Peyer's patch (tissue), 4 donors: ENCODE measurements at places on chromosomes 16 and 17.

DNA sequence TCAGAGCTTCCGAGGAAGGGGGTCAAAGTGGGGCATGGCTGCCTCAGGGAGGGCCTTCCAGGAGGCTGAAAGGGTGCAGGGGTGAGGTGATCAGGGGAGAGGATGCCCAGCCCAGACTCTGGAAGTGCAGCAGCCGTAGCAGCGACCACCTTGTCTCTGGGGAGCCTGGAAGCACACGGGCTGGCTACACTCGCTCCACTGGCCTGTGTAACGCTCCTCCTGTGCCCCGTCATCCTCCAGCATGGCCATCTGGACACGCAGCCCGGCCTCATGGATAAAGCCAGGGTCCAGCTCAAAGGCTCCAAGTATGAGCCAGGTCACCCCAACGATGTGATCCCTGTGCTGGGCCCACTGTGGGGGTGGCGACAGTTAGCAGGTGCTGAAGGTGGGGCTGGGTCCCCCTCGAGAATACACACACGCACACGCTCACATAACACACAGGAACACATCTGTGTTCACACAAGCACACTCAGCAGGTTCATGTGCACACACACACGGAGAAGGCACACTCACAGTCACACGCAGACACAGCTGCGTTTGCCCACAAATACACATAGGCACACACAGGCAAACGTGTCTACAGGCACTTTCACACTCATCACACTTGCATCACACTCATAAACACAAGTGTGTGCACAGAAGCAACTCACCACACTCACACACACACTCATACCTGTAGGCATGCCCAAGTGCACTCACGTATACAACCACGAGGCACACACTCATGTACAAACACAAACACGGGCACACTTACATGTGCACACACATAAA, 19.3 kb downstream of the POLR3K start:
- DNase-seq: no peak

DNA sequence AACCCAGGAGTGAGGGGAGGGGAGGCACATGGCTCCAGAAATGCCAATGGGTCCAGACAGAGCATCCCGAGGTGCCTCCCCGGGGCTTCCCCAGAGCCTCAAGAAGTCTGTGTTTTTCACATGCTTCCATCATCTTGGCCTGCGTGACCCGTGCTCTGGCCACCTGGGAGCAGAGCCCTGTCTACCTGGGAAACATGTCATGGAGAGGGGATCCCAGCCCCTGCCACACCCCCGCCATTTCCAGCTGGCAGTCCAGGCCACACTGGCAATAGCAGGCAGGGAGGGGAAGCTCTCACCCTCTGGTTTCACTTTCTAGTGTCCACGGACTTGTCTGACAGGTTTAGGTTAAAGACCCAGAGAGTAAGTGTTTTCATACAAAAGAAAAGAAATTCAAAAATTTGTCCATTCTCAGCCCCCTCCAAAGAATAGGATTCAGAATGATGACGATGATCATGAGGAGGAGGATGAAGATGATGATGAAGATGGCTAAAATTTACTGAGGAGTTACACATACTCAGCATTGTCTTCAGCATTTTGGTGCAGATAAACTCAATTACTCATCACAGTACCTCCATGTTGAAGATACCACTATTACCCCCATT, 9.0 kb downstream of the SMIM5 start:
- DNase-seq: no peak

- no peak for DNase-seq
Observed at GRCh38 chr16:9798952-9799580, 383.2 kb downstream of the GRIN2A start.

GRCh38 chr16:63720848-63721247, 1401.0 kb downstream of the CDH11 start:
- DNase-seq: no peak

DNA sequence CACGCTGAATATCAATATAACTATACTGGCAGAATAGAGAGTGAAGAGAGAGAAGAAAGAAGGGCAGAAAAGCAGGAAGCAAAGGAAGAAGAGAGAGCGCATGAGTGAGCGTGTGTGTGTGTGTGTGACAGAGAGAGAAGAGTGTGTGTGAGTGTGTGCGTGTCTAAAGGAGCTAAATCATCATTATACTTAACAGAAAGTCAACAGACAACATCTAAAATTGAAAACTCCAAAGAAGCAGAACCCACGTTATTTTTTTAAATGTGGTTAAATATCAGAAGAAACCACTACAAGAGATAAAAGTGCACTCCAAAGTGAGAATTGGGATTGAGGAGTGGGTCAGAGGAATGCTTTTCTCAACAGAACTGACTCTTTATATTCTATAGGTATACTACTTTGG, 77.2 kb downstream of the BRIP1 start:
- no peak for DNase-seq

DNA sequence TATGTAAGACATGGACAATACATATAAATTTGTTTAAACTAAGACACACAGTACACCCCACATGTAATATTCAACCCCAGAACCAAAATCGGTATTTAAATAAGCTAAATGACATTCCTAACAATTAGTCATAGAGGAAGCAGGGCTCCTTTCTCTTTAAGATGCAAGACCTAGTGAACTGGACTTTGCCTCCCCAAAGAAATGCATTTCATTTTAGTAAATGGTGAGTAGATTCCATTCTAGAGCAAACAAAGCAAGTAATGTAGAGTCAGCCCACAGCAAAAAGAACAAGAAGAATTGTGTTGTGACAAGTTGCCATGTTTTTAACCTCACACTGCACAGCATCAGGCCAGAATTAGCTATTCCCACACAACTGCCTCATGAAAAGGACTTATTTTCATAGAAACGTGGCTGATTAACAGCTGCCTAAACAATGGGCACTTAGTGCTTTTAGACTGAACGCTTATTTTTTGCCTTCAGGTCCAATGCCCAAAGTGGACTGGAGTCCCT, 14.4 kb downstream of the DNAJC7 start:
- no peak for DNase-seq

GRCh38 chr17:13475574-13476223, 126.0 kb downstream of the HS3ST3A1 start:
- no peak for DNase-seq

DNA sequence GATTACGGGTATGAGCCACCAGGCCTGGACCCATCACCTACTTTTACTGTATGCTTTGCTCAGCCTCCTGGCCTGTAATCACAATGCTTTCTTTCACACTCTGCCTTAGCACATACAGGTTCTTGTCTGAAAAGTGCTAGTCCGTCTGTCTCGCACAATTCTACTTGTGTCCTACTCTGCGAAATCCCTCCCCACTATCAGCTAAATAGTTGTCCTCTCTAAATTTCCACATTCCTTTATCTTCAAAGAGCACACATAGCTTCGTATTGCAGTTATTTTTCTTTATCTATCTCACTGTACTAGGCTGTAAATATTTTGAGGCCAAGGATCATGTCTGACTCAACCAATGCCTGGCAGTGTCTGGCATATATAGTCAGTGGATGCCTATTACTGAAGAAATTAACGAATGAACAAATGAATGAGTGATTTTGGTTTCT, 38.5 kb upstream of the ETV4 start:
- DNase-seq: no peak

- no peak for DNase-seq
Observed at GRCh38 chr17:37769050-37769449, 24.2 kb upstream of the HNF1B start.

DNA sequence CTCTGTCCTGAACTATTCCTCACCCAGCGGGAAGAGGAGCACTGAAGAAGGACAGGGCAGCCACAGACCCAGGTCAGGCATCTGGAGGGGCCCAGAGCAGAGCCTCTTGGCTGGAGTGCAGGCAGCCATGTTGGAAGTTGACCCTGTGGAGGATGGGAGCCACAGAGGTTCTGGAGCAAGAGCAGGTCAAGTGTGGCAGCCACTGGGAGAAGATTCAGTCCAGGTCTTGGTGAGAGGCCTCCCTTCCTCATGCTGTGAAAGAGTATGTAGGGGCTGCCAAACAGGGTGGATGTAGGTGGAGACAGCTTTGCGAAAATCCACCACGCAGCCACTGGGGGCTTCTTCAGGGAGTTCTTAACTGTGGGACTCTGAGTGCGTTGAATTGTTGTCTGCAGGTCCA, 590 bp upstream of the CD79B start:
- no peak for DNase-seq

- DNase-seq: no peak
Observed at GRCh38 chr16:79286646-79287423, 313.7 kb downstream of the MAF start.

DNA sequence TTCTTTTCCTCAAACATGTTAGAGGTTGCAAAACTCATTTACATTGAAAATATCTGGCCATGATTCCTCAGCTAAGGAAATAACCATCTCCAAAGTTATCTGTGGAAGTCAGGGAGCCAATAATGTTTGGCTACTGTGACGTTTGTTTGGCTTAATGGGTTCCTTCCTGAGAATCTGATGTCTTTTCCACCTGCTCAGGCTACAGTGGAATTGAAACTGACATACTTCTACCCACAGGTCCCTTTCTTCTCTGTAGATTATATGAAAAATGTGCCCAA, 221.1 kb upstream of the XYLT1 start:
- no peak for DNase-seq

DNA sequence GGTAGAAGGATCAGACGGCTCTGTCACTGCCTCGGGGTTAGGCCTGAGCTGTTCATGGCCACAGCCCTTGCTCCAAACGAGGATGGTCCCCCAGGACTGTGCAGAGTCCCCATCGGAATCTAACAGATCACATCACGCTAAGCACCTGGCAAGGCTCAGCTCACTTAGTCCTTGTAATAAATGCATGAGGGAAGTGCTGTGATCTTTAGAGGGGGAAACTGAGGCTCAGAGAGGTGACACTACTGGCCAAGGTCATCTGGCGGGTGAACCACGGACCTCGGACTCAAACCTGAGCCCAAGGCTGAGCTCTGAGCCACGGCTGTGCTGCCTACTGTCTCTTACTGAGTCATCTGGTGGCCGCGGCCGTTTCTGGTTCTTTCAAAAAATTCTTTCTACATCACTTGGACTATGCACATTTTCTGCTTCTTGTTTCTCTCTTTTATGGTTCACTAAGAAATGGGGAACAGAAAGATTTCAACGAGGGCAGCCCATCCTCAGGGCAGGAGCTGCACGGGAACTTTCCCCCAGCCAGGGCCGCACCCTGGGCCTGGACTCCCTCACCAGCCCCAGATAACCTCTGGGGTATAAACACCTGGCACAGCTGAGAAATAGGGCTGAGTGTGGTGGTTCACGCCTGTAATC, 55.6 kb downstream of the COTL1 start:
- no peak for DNase-seq

DNA sequence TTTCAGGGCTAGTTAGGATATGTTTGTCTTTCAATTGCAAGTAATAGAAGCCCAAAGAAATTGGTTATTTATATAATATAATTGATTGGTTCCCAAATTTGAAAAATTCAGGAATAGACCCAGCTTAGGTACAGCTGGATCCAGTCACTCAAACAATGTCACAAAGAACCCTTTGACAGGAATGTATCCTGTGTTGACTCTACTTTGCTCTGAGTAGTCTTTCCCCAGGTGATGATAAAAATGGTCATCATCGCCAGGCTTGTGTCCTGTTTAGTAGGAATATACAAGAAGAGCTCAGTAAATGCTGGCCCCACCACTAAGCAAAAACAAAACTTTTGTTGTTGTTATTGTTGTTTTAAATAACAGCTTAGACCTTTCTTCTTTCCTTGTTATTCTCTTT, 35.0 kb downstream of the MAPT start:
- DNase-seq: no peak

GRCh38 chr17:72455562-72455961, 334.7 kb downstream of the SOX9 start:
- peak; percentile 49 for DNase-seq

DNA sequence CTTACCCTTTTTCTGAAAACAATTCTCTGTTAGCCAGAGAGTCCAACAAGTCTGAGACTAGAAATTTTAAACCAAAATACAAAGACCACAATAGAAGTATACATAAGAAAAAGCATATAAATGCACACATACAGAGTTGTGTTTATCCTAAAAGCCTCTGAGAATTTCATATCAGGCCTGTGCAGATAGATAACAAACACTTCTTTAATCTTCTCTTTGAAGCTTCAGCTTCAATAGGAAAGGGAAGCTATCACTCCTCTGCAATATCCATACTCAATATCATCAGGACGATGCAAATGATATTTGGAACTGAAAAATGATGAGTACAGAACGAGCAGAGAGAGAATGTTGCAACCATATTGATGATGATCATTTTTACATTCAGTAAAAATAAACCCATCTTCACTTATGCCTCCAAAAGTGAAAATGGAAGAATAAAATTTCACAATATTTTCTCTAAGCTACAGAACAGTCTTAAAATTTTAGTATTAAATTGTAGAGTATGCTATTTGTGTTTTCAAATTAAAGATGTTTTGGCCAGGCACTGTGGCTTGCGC, 61.6 kb downstream of the SKAP1 start:
- no peak for DNase-seq

DNA sequence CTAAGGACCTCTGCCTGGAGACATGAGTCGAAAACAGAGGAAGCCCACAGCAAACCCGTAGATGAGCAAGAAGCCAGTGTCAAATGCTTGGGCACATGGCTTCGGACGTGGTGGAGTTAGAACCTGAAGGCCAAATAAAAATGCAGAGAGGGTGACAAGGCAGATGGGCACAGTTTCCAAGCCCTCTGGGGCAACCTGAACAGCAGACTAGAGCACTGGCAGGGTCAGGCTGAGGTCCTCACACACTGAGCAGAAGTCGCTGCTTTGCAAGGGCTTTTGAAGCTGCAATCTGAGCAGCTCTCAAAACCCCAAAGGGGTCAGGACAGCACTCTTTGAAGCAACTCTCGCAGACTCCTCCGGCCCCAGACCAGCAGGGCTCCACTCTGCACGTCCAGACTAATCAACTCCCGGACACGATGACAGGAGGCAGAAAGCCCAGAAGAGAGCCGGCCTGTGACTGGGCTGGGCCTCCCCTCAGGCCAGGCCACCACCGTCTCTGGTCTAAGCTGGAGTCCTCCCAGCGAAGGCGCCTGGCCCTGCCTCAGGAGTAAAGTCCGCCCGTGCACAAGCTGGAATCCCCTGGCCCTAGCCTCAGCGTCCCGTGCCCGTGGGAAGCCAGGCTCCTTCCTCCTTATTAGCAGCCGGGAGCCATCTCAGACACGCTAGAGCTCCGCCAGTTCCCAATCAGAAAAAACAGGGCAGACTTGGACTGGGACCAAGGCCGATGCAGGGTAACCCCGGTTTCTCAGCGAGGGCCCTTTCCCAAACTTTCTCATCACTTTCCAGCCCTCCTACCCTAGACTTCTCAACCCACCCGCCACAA, 924 bp downstream of the SMARCD2 start:
- peak; percentile 81 for DNase-seq

DNA sequence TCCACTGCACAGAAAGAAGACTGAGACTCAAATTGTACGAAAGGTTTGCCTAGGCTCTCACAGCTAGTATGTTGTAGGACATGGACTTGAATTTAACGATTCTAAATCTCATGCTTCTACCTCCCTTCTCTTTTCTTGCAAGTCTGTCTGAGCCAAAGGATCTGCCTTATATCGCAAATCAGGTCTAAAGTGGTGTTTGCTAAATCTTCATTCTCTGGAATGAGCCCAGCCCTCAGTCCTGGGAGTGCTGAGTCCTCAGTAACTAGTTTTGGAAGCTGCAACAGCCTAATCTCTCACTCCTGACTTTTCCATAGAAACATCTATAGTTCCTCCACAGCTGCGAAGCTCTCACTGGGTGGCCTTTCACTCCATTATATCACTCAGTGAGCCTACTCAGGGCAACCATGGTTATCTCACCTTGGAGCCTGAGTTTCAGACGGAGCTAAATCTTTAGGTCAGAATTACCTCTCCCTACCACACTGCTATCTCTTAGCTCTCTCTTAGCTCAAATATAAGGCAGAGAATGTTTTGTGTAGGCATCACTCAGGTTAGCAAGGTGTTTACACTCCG, 575.5 kb upstream of the C16orf82 start:
- no peak for DNase-seq

- no peak for DNase-seq
Observed at GRCh38 chr17:66790501-66791061, 44.3 kb upstream of the CACNG5 start.

- no peak for DNase-seq
Observed at GRCh38 chr16:47310792-47311211, 150.1 kb downstream of the ITFG1 start.
